ENCODE measurements at places on chromosomes 6 and 20.

DNA sequence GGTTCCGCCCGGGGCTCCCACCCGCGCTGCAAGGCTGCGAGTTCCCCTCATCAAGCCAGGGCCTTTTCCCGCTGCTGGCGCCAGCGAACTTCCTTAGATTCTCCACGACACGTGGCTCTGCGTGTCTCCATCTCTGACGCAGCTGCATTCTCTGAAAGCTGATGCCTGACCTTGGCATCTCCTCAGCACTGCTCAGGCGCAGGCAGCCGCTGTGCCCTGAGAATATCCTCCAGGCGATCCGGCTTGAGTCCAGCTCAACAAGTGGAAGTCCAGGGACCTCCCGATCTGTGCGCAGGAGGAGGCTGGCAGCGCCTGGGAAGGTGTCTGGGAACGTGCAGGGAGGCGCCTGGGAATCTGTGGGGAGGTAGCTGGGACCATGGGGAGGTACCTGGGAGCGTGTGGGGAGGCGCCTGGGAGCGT, 171.2 kb upstream of the THBS2 start:
- DNase-seq, result no peak

GRCh38 chr20:42020316-42020715, 402.1 kb upstream of the CHD6 start:
- DNase-seq, result no peak

- DNase-seq, result no peak
Measured at GRCh38 chr6:160085226-160085625, 36.4 kb upstream of the SLC22A1 start.

DNA sequence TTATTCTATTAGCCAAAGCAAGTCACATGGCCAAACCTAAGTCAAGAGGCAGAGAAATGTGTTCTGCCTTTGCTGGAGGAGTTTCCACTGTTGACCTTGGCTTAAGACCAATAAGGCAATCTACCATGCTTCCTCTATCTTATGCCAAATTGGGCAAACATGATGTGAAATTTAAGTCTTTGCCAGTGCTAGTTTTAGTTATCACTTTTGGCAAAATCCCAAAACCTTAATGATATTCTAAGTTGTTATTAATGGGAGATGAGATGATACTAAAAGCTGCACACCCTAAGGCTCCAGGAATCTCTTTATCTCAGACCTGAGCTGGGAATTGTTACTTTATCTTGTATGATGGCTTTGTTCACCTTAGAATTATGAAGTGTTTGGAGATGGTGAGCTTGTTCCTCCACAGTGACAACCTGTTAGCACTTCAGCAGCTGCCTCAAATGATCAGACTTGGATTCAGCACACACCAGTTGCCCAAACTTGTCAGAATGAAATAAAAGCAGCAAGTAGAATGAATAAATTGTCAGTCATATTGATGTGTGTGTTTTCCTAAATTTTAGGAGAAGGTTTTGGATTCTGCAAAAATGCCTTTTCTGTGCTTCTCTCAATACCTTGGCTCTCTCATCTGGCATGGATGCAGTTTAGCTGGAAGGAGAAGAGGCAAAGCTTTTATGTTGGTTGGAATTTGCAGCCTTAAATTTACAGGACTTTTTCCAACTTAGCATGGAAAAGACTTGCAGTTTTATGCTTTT, 49.3 kb downstream of the RIN2 start:
- no peak for DNase-seq

DNA sequence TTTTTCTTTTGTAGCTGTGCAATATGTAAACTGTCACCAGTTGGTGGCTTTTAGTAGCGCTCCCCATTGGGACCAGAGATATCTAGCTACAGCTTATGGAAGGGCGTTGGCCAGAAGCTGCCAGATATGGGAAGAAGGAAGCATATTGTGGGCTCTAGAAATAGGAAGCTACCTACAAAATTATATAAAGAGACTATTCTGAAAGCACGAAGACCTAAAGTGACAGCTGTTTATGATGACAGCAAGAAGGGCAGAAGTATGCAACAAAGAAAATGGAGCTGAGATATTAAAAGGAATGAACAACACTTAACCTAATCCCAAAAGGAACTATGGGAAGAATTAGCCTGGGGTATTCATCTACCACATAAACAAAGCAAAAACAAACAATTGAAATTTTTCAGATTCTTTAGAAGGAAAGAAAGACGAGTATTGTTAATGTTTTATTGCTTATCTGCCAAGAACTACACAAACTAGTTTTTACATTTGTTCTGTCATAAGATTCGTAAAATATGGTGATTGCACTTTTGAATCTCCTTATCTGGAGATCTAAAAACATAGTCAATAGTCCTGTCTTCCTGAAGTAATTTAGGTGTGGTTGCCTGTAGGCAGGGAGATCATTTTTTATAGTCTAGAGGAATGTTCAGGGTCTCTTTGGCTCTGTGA, 81.6 kb downstream of the NCOA7 start:
- DNase-seq, result no peak
